ENCODE measurements at places on chromosomes 11 and 22.

GRCh38 chr11:79269611-79270307 lies 171.1 kb downstream of the TENM4 start:
- no peak for DNase-seq

DNA sequence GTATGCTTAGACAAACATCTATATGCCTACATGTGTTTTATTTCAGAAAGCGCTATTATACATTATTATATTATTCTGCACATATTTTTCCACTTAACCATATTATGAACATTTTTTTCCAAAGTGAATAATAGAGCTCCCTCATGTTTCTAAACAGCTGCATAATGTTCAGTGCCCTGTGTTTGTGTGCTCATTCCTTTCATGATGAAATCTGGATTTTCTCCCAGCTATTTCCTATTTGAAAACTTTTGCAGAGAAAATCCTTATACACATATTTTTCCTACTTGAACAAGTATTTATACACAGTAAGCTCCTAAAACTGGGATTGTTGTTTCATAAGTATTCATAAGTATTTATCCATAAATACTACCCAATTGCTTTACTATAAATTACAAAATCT lies 18.1 kb upstream of the RFPL2 start:
- no peak for DNase-seq

DNA sequence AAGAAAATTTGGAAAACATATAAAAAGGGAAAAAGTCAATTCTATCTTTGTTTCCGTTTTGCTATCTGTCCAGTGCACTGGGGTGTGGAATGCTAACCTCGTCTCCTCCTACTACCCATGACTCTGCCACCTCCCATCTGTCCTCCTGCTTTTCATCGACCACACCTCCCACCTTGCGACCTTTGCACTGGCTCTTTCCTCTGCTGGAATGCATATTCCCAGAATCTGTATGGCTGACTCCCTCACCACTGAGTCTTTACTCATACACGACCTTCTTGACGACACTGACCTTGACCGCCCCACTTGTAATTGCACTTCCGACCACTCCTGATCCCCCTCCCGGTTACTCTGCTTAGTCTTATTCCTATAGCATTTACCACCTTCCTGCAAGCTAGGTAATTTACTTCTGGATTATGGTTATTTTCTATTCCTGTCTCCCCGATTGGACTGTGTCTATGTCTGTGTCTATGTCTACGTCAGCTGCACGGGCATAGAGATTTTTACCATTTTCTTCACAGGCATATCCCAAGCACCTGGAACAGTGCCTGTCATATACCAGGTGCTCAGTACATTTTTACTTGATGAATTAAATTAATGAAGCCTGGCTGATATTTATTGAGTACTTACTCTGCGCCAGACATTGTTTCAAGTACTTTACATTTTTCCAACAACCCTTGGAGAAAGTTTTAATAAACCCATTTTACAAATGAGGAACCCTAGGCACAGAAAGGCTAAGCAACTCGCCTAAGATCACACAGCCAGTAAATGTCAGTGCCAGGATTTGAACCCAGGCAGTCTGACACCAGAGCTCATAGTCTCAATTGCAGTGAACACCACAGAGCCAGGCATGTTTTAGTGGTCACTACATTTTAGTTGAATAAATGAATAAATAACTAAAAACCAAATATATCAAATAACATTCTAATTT lies 89.3 kb upstream of the SLC22A12 start:
- DNase-seq = no peak

DNA sequence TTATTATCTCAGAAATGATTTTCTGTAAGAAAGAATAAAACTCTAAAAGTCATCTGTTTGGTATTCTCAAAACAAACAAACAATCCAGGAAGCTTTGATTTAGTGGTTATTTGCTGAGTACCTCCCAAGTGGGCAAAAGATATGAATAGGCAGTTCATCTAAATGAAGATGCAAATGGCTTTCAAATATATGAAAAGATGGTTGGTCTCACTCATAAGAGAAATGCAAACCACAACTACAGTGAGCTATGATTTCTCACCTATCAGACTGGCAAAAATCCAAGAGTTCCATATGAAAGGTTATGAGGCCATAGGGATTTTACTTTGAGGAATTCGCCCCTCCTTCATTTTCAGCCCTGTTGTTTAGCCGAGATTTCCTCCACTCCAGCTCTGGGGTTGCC lies 11.3 kb upstream of the P2RY2 start:
- no peak for DNase-seq

- no peak for DNase-seq
These were observed 13.8 kb upstream of the MIAT start for GRCh38 chr22:26643418-26644100.

Data from RWPE1 (cell line).